Ascending aorta (tissue), 2 donors: ENCODE measurements at places on chromosomes 6 and 20. TPM values are rescaled to one million over a fixed set of nuclear protein-coding genes. Genes with fewer than 3 reads are reported as not detected.

GRCh38 chr6:37516076-37516919 lies 16.6 kb upstream of the CCDC167 start:
- H3K36me3 ChIP-seq, result no peaks in the 10 kb centered on the region
- no peak for DNase-seq
- H3K4me3 ChIP-seq, result no peak overlapping the region
- no peaks in the 10 kb centered on the region for H3K4me1 ChIP-seq
- no peak overlapping the region for H3K27ac ChIP-seq
- no peaks in the 10 kb centered on the region for H3K27me3 ChIP-seq

DNA sequence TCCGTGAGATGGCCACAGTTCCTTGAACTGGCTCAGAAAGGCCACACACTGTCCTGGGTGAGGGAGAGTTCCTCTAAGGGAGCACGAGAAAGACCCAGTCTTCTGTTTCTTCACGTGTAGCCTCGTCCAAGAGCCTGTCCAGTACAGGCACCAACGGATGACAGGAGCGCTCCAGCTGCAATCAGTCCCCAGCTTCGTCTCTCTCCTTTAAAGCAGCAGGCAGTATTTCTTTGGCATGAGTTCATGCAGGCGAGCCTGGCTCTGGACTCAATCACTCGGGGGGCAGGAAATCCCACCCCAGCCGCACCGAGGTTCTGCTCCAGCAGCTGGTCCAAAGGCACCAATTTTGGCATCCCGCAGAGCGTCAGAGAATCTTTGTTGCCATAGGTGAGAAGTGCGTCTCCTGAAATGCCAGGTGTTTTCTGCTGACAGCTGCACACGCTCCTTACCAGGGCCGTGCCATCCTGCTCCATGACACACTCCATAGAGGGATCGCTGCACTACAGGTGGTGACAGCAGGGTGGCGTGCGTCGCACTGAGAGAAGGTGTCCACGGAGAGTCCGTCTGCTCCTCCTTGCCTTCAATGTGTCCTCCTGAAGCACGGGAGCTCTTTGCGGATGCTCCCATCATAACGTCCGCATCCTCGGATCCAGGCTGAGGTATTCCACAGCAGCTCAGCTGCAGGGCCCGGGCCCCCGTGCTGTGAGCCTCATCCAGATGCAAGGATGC lies 59.6 kb upstream of the AFDN start:
- H3K36me3 ChIP-seq, result no peaks in the 10 kb centered on the region
- no peaks in the 10 kb centered on the region for H3K4me1 ChIP-seq
- H3K27me3 ChIP-seq, result no peaks in the 10 kb centered on the region
- H3K4me3 ChIP-seq, result no peak overlapping the region
- no peak for DNase-seq

- H3K4me3 ChIP-seq, result no peak overlapping the region
- H3K4me1 ChIP-seq, result no peaks in the 10 kb centered on the region
- H3K27ac ChIP-seq, result no peak overlapping the region
- H3K36me3 ChIP-seq, result no peaks in the 10 kb centered on the region
- DNase-seq, result no peak
Measured at GRCh38 chr6:113317891-113318574, 539.1 kb upstream of the MARCKS start.

Gene LTA
- total RNA-seq, result not detected

GRCh38 chr20:11520596-11520995 lies 397.1 kb upstream of the BTBD3 start:
- no peak for DNase-seq
- no peak overlapping the region for H3K4me3 ChIP-seq
- no peaks in the 10 kb centered on the region for H3K4me1 ChIP-seq

DNA sequence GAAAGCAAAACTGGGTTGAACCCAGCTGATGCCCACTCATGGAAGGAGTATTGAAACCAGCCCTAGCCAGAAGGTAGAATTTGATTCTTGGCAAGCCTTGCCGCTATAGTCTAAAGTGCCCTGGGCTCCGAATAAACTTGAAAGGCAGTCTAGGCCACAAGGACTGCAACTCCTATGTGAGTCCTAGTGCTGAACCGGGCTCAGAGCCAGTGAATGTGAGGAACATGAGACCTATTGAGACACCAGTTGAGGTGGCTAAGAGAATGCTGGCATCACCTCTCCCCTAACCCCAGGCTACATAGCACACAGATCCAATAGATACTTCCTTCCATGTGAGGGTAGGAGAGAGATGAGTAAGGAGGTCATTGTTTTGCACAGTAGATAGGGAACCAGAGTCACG lies 3.5 kb upstream of the DEFB110 start:
- H3K4me3 ChIP-seq, result no peak overlapping the region
- H3K36me3 ChIP-seq, result no peaks in the 10 kb centered on the region
- DNase-seq, result no peak

Gene SPATA25
- 32.8 TPM for total RNA-seq

GRCh38 chr20:9971746-9972145 lies 63.0 kb upstream of the ANKEF1 start:
- H3K27ac ChIP-seq, result no peak overlapping the region
- H3K27me3 ChIP-seq, result no peaks in the 10 kb centered on the region
- H3K4me3 ChIP-seq, result no peak overlapping the region
- no peaks in the 10 kb centered on the region for H3K36me3 ChIP-seq
- no peak for DNase-seq

Gene TAF4
- total RNA-seq, result 166 TPM

Gene CFAP61
- not detected for total RNA-seq

DNA sequence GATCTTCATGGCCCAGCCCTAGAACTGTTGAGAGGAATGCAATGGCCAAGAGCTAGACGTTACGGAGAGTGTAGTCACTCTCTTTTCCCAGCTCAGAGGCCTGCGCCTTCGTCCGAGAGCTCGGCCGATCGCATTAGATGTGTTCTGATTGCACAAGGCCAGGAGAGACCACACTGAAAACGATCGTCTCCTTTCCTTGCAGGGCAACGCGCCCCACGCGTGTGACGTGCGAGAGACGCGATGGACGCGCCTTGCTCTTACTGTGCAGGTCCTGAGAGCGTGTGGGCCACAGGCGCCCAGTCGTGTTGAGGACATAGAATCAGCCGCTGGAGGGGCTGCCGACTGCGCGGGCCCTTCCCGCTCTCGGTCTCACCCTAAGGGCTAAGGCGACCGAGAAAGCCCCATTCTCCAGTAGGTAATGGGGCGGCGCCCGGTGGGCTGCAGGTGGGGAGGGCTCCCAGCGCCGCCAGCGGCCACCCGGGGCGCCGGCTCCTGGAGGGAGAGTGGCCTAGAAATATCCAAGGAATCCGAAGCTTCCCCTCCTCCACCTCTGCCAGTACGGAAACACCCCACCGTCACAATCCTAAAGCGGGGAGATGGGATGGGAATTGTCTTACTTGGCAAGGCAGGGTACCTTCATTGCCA lies 26.9 kb downstream of the TFAP2B start:
- H3K4me1 ChIP-seq, result no peaks in the 10 kb centered on the region
- DNase-seq, result no peak
- H3K27me3 ChIP-seq, result peaks cover 2% of the 10 kb centered on the region
- no peak overlapping the region for H3K27ac ChIP-seq
- H3K36me3 ChIP-seq, result no peaks in the 10 kb centered on the region

DNA sequence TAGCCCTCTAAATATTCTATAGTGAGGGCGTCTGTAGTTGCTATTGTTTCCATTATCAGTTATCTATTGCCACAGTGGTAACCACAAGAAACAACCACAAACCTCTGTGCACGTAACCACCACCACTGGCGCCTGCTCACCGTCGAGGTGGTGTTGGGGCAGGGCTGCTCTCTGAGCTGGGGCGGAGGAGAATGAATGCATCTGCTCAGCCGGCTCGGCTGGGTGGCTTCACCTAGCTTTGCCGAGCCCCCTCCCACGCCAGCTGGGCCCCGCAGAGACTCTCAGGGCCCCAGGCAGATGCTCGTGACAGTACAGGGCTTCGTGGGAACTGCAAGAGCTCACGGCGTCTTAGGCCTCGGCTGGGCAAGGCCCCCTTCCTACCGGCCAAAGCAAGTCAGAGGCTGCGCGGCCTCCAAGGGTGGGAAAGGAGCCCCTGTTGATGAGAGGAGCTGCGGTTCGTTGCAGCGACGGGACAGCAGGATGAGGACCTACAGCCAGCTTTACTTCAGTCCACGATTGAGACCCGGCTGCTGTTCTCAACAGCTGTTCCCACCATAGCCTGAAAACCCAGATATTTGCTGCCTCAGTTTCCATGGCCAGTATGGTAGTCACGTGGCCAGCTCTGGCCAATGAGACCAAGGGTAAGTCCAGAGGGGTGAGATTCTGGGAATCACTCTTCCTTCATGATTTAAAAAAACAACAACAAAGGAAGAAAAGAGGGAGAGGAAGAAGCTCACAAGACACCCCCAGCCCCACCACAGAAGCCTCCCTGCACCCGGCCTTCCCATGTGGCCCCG lies 120.2 kb upstream of the AFDN start:
- no peak for DNase-seq
- H3K27me3 ChIP-seq, result no peaks in the 10 kb centered on the region
- H3K27ac ChIP-seq, result no peak overlapping the region
- H3K36me3 ChIP-seq, result no peaks in the 10 kb centered on the region

- H3K27me3 ChIP-seq, result peaks cover 1% of the 10 kb centered on the region
- no peak overlapping the region for H3K4me3 ChIP-seq
- no peaks in the 10 kb centered on the region for H3K4me1 ChIP-seq
- no peak overlapping the region for H3K27ac ChIP-seq
Measured at GRCh38 chr20:45311589-45312211, 3.6 kb upstream of the MATN4 start.

GRCh38 chr6:129628101-129628815 lies 81.7 kb downstream of the ARHGAP18 start:
- DNase-seq, result no peak
- H3K27ac ChIP-seq, result no peak overlapping the region
- no peaks in the 10 kb centered on the region for H3K36me3 ChIP-seq
- H3K4me3 ChIP-seq, result no peak overlapping the region
- no peaks in the 10 kb centered on the region for H3K27me3 ChIP-seq

DNA sequence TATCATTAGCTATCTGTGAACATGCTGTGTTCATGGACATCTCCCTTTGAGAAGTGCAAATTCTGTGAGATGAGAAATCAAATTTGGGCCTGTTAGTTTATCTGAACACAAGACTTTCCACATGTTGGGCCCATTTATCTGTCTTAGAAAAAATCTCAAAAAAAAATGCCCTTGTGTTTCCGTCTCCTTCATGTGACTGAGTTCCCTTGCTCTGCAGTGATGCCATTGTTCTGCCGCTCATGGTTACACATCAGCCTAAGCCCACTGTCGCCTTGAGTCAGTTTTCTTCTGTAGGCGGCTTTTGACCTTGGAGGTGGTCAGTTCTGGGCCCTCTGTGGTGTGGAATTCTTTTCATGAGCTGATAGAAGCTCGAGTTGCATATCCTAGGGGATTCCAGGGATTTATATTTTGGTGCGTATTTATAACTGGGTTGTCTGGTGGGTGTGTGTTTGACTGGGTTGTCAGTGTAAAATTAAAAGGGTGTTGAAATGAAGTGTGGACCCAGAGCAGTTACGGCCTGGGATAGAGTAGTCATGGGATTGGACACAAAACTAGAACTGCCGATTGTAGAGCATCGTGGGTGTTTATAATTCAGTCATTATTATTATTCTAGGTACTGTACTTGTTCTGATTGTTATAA lies 156.7 kb downstream of the JARID2 start:
- no peak for DNase-seq
- H3K4me3 ChIP-seq, result no peak overlapping the region
- H3K27me3 ChIP-seq, result no peaks in the 10 kb centered on the region
- peaks cover 25% of the 10 kb centered on the region for H3K4me1 ChIP-seq
- H3K27ac ChIP-seq, result no peak overlapping the region
- no peaks in the 10 kb centered on the region for H3K36me3 ChIP-seq

Gene TSPO2
- total RNA-seq, result not detected

Gene MCM8
- total RNA-seq, result 0.96 TPM

- no peaks in the 10 kb centered on the region for H3K36me3 ChIP-seq
- H3K4me3 ChIP-seq, result no peak overlapping the region
- no peaks in the 10 kb centered on the region for H3K27me3 ChIP-seq
Measured at GRCh38 chr6:5294392-5295211, 33.3 kb downstream of the FARS2 start.

Gene RAB23
- total RNA-seq, result 19.9 TPM

GRCh38 chr6:170317718-170318117 lies 11.2 kb downstream of the FAM120B start:
- H3K36me3 ChIP-seq, result peaks cover 15% of the 10 kb centered on the region
- no peak overlapping the region for H3K27ac ChIP-seq
- H3K4me3 ChIP-seq, result no peak overlapping the region
- H3K4me1 ChIP-seq, result no peaks in the 10 kb centered on the region
- H3K27me3 ChIP-seq, result no peaks in the 10 kb centered on the region
- DNase-seq, result no peak

- no peak for DNase-seq
- no peaks in the 10 kb centered on the region for H3K36me3 ChIP-seq
- peaks cover under 1% of the 10 kb centered on the region for H3K4me1 ChIP-seq
Measured at GRCh38 chr20:63051186-63051860, 44.6 kb upstream of the BHLHE23 start.

GRCh38 chr6:115909923-115910546 lies 150.7 kb downstream of the FRK start:
- no peak overlapping the region for H3K27ac ChIP-seq
- no peaks in the 10 kb centered on the region for H3K36me3 ChIP-seq
- no peaks in the 10 kb centered on the region for H3K4me1 ChIP-seq
- no peak for DNase-seq
- no peak overlapping the region for H3K4me3 ChIP-seq
- no peaks in the 10 kb centered on the region for H3K27me3 ChIP-seq

Gene ADTRP
- not detected for total RNA-seq

DNA sequence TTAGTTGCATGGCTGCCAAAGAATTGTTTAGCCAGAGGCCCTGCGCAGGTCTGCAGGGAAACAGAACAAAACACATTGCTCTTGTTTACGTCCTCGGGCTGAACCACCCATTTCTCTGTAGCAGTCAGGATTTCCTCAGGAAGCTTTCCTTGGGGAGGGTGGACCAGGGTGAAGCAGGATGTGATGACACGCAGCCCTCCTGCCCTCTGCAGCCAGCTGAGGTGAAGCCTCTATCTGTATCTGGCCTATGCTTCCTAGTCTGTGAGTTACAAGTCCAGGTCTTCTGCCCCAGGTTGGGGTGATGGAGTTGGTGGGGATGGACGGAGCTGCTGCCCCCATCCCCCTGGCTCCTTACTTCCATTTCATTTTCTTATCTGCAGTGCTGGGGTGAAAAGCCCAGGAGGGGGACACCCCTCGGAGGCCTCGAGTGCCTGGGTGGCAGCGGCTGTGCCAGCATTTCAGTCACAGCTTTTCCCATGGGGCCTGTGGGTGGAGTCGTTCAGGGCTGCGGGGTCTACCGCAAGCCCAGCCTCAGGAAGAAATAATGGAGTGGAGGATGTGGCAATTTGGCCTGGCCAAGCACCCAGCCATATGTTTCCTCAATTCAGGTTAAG lies 24.9 kb downstream of the SASH1 start:
- H3K4me3 ChIP-seq, result no peak overlapping the region
- H3K36me3 ChIP-seq, result no peaks in the 10 kb centered on the region
- H3K27ac ChIP-seq, result peak overlapping the region; percentile 72
- peaks cover 5% of the 10 kb centered on the region for H3K4me1 ChIP-seq

- H3K36me3 ChIP-seq, result no peaks in the 10 kb centered on the region
- H3K4me1 ChIP-seq, result no peaks in the 10 kb centered on the region
- no peak for DNase-seq
- no peak overlapping the region for H3K27ac ChIP-seq
- H3K27me3 ChIP-seq, result no peaks in the 10 kb centered on the region
- no peak overlapping the region for H3K4me3 ChIP-seq
Measured at GRCh38 chr6:94597487-94597886, 979.8 kb upstream of the MANEA start.
